ENCODE measurements at places on chromosomes 11 and 22.

GRCh38 chr22:34281738-34282137 lies 361.5 kb upstream of the LARGE1 start:
- DNase-seq = no peak

DNA sequence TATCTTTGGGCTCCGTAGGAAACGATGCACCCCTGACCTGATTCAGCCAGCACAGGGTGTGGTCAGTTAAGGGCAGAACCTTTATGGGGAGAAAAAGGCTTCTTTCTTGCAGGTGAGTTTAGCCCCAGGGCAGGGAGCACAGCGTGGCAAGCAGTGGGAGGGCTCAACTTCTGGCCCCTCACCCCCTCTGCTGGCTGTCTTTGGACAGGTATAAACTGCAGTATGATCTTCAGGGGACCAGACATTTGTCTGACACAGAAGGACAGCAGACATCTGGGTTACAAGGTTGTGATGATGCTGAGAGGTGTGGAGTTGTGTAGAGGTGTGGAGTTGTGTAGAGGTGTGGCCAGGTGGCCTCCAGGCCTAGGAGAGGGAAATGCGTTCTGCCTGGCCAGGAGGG lies 324.0 kb upstream of the PLET1 start:
- DNase-seq = peak; percentile 40

DNA sequence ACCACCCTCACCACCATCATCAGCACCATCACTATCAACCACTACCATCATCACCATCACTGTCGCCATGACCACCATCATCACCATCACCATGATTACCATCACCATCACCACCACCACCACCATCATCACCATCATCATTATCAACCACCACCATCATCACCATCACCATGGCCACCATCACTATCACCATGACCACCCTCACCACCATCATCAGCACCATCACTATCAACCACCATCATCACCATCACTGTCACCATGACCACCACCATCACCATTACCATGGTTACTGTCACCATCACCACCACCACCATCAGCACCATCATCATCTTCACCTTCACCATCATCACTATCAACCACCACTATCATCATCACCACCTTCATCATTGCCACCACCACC lies 183.4 kb downstream of the SHANK2 start:
- no peak for DNase-seq

DNA sequence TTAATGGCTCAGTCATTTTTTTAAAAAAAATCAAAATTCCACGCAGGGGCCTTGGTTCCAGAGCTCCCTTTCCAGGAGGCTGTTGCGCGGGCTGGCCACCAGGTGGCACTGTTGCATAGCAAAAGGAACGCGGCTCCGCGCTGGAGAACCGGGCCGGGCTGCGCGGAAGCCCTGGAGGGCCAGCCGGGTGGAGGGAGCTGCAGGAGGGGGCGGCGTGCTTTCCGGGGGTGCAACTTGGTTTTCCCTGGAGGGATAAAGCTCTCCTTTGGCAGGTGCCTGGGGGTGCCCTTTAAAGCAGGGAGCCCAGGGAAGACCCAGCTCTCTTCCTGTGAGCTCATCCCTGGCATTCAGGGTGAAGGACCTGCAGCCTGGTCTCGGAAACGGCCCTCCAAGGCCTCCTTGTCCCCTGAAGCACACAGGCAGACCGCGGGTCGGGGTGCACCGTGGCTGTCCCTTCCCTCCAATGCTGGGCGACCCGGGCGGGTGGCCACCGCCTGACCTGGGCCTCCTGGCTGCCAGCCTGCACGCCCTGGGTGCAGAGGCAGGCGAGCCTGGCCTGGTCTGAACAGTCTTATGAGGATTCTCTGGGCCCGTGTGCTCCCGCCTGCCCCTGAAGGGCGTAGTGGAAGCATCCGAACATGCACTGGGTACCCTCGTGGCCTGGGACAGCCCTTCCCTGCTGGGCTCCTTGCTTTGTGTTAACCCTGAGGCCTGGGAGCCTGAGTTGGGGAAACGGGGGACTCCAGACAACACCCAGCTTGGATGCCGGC lies 23.4 kb downstream of the KRTAP5-5 start:
- peak; percentile 70 for DNase-seq

DNA sequence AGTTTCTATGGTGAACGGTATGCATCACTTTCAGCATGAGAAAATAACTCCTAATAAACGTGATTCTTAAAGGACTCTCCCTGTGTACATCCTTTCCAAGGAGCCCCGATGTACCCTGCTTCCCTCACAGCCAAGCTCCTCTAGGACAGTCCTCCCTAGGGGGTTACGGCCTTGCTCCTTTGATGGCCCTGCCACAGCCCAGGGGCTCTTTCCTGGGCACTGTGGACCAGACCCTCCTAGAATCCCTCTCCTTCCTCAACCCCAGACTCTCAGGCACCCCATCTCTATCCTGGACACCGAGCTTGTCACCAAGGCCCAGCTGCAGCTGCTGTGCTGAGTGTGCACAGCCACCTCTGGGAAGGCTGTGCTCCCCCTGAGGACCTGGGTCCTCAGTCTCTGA lies 3.9 kb upstream of the SAMM50 start:
- DNase-seq = no peak

GRCh38 chr11:44519989-44520737 lies 45.3 kb upstream of the CD82 start:
- DNase-seq = no peak

GRCh38 chr22:37610480-37611129 lies 2.0 kb downstream of the GGA1 start:
- DNase-seq = no peak

- DNase-seq = no peak
Observed at GRCh38 chr11:86497836-86498235, 123.1 kb downstream of the CCDC81 start.

DNA sequence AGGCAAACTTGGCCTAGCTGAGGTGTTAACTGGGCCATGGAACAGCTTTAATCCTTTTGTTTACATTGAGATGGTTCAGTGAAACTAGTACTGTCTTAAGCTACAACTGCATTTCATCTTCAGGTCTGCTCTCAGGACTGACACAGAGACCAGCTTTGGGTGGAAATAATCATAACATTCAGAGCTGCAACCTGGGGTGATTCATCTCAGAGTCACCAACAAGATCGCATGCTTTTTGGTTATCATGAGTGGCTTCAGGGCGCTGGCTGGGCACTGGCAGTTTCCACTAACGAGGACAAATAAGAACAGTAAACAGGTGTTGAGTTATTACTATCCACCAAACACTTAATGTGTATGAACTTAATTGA lies 60.9 kb upstream of the PAX6 start:
- DNase-seq = no peak

DNA sequence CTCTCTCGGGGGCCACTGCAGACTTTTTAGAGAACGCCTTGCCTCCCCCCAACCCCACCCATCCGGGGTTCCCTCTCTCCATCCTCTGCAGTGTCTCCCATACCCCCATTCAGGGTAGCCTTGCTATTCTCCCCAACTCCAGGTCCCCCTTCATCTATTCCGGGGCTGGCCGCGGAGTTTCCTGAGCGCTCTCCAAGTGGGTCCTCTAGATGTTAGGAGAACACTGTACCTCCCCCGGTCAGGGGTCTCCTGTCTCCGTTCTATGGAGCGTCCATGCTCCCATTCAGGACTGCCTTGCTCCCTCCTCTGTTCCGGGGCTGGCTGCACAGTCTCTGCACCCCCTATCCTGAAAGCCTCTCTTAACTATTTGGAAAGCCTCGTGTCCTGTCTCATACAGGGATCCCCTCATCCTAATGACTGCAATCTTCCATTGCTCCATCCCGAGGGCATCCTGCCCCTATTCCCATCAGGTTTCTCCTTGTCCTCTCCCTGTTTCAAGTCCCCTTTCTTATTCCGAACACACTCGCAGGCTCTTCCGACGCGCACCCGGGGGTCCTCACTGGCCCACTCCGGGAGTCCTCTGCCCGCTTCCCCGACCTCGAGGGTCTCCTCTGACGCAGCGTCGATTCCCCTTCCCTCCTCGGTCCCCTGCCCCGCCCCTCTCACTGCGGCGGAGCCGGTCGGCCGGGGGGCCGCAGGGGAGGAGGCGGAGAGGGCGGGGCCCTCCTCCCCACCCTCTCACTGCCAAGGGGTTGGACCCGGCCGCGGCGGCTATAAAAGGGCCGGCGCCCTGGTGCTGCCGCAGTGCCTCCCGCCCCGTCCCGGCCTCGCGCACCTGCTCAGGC lies at the start of gene NEFH:
Gene NEFH (plus strand): TSS at position 802 of the 845 bp plus-strand sequence. CDS start 45 bp downstream, outside the sequence.
- peak; percentile 39 for DNase-seq

DNA sequence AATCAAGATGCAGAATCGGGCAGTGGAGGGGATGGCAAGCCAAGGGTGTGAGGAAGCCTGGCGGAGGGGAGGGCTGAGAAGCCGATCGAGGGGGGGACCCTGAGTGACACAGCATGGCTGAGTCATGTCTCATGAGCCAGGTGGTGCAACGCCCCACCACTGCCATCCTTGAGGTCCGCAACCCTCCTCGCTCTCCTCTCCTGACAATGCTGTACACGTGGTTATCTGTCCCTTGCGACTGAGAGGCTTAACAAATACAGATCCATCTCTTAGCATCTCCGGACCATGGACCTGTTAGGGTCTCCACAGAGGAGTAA lies 14.2 kb downstream of the SLC22A12 start:
- no peak for DNase-seq
